NCI-H1417 treated with DMSO at 0.1 percent for 48 hours (cell line): ENCODE measurements at places on chromosomes 5 and 9.

DNA sequence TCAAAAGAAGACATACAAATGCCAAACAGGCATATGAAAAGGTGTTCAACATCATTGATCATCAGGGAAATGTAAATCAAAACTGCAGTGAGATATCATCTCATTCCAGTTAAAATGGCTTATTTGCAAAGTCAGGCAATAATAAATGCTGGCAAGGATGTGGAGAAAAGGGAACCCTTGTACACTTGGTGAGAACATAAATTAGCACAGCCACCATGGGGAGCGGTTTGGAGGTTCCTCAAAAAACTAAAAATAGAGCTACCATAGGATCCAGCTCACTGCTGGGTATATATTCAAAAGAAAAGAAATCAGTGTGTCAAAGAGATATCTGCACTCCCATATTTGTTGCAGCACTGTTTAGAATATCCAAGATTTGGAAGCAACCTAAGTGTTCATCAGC, 50.3 kb downstream of the AP3S1 start:
- no peak for DNase-seq

GRCh38 chr5:180630426-180630825, 19.0 kb downstream of the FLT4 start:
- DNase-seq, result no peak

- no peak for DNase-seq
Observed at GRCh38 chr9:1337169-1337568, 287.0 kb downstream of the DMRT2 start.

DNA sequence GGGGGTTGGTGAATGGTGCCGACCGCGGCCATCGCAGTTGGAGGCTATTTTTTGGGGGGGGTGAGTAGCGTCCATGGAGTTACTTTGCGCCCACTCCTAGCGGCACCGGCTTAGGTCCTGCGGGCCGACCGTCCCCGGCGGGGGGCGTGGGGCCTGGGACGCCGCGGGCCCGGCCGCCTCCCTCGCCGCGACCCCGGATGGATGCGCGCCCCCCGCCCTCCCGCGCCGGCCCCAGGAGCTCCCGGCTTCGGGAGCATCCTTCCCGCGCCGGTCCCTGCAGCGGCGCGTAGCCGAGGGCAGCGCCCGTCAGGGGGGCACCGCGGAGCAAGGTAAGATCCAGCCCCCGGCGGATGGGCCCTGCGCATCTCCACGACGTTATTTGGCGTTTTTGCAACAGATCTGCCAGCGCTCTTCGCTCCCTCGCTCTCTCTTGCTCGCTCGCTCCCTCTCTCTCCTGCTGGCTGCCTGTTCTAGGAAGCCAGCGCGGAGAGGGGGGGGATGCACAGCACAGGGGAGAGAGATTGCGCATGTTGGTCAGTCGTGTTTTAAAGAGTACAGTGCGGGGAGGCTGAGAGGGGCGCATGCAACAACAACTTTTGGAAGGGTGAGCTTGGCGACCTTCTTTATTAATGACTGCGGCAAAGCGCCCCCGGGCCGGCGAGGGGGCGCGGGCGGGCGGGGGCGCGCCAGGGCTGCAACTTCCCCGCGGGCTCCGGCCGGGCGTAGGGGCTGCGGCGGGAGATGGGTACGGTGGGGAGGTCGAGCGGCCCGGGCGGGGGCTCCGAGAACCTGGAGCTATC, 413 bp downstream of the JADE2 start:
- DNase-seq, result no peak

- DNase-seq, result no peak
Observed at GRCh38 chr9:1969160-1969559, 46.0 kb upstream of the SMARCA2 start.

- DNase-seq, result no peak
Observed at GRCh38 chr5:102700916-102701315, 54.2 kb upstream of the PAM start.

DNA sequence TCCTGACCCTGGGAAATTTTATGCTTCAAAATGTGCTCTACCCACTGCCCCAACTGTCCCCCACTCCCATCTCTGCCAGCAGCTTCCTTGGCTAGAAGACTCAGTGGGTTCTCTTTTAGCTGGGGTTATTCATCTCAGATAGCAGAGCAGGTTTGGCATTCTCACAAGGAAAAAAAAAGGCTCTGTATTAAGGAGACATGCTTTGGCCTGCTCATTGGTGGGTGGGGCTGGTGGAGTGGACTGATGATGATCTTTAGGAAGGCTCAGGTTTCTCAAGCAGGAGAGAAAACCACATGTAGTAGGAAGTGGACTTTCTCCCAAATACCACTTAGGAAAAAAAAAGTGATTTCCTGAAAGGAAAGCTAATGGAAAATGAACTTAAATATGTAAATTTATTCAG, 279.2 kb upstream of the ZNF462 start:
- no peak for DNase-seq

GRCh38 chr9:113148372-113148705, 2.5 kb upstream of the SLC31A2 start:
- no peak for DNase-seq

GRCh38 chr5:145111420-145111819, 723.7 kb downstream of the PRELID2 start:
- no peak for DNase-seq

DNA sequence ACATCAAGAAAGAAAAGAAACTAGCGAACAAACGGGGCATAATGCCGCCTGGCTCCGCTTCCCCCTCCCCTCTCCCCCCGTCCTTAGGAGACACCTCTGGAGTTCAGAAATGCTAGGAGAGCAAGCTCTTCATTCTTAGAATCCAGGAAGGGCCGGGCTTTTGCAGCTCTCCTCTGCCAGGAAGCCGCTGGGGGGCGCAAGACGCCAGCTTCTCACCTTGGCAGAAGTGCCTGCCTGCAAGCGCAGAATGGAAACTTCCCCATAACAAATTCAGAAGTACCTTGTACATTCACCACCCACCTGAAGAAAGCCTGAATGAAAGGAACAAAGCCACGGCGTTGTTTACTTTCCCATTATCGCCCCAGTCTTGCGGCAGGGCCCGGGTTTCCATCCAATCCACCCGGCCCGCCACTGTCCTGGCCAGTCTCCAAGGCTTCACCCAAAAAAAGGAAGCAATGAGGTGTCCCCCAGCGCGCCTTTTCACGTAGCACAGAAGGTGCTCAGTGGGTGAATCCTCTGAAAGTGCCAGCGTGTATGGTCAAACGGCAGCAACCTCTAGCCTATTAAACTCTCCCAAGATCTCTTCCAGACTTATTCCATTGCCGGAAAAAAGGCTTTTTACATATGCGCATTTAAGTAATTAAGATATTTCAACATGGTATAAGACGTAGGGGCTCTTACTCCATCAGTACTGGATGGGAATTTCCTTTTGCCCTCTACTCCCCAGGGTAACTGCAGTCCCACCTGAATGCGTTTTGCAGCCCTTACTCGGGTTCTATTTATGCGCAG, 1.6 kb upstream of the GADD45G start:
- DNase-seq, result peak; percentile 78

DNA sequence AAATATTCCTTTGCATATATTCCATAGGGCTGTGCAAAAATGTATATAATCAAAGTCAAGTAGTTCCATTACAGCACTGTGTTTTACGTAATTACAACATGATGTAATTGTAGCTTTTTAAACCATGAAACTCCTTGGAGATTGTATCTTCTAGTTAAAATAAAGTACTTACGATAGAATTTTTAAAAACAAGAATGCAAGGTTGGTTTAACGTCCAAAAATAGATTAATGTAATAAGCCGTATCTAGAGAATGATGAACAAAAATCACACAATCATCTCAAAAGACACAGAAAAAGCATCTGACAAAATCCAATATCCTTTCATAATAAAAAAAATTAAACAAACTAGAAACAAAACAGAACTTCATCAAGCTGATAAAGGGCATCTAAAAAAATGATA, 86.2 kb downstream of the DENND1A start:
- DNase-seq, result no peak

DNA sequence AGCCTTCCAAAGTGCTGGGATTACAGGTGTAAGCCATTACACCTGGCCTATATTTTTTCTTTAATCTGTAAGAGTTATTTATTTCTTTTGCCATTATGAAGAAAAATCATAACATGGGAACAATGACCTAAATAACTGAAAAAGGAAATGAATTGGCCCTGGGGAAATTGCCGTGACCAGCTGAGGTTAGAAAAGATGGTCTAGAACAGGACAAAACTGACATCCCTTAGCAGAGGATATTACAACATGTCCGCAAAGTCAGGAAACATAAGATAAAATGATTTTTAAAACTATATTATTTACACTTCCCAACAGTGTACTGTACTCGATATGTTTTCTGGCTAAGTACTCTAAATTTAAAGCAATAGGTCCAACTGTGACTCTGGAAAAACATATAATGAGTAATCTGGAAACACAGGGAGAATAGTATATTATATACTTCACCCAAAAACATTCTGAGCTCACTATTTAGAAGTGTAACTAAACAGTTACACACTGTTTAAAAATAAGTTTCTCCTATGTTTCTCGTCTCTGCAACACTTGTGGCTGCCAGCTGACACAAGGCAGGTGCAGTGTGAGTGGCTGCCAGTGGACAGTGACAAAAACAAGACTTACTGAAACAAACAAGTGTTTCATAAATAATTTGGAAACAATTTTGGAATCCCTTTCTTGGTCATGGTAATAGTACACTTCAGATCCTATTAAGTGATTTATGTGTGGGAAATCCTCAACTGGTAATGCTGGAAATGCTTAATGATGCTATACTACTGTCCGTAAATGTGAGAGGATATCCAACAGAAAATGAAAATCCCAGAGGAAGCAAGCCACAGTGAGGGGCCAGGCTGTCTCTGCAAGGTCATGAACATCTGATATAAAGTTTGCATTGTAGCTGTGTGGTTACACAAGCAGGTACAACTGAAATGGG, 69.1 kb downstream of the C9orf85 start:
- no peak for DNase-seq

DNA sequence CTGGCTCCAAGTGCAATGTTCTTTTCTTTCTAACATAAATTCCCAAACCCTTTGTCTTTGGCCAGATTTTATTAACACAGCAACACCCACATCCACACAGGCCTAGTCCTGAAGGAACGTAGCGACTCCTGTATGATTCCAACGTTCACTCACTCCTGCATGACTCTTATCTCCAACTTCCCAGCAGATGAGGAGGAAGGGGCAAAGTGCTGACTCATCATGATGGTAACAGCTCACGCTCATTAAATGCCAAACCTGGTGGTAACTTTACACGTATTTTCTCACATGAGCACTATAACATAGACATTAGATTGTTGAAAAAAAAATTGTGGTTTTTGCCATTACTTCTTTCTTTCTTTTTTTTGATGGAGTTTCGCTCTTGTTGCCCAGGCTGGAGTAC, 1349.5 kb downstream of the EFNA5 start:
- DNase-seq, result no peak

GRCh38 chr9:38117651-38118050, 48.6 kb upstream of the SHB start:
- no peak for DNase-seq

DNA sequence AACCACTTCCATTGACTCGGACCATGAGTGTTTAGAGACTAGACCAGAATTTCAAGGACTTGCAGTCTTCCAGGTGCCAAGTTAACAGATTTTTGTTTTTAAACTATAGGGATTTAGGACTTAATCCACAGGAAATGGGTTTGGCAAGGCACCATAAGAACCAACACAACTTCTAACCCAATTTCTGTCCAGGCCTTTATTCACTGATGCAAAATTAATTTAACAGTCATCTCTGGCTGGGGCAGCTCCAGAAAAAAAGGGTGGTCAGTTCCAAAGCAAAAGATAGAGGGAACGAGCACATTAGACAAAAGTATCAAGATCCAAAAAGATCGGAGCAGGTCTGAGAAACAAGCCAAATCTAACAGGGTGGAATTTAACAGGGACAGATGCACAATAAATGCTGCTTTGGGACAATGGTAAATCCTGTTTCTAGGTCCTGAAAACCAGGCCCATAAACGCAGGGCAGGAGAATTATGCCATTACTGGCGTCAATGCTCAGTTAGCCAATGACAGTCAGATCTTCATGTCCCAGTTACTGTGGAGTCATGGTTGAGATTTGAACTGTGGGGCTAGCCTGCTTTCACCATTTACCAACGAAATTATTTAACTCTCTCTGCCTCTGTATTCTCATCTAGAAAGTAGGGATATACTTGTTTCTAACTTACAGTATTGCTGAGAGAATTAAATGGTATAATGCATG, 590.8 kb upstream of the BRINP1 start:
- no peak for DNase-seq

DNA sequence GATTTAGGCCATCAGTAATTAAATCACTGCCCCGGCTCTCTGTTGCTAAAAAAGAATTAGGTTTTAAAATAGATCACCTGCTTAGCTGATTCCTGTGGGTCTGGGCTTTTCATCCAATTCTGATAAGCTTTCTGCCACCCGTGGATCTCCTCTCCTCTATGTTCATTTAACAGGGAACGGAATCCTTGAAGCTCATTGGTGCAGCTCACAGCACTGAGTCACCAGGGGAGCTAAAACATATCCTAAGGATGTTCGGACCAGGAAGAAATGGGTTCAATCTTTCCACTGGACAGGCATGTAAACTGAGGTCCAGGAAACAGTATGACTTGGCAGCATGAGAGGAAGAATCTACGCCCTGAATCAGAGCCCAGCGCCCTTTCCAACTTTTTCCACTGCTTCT, 267.1 kb upstream of the GRIA1 start:
- DNase-seq, result no peak

DNA sequence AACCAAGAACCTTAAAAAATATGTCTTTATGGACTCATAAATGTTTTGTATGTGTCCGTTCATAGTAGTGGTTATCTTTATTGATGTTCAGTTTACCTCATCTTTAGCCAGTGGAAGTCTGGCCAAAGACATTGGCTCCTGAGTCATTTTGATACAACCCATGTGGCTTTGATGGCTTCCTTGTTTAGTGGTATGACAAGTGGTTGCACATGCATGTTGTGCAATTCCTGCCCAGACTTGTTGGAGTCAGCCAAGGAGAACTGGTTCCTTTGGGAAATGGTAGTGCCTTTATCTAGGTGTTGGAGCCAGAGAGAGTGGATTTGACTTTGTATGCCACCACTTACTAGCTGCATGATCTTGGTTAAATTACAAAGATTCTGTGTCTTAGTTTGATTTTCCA, 94.3 kb downstream of the RPS23 start:
- DNase-seq, result no peak

DNA sequence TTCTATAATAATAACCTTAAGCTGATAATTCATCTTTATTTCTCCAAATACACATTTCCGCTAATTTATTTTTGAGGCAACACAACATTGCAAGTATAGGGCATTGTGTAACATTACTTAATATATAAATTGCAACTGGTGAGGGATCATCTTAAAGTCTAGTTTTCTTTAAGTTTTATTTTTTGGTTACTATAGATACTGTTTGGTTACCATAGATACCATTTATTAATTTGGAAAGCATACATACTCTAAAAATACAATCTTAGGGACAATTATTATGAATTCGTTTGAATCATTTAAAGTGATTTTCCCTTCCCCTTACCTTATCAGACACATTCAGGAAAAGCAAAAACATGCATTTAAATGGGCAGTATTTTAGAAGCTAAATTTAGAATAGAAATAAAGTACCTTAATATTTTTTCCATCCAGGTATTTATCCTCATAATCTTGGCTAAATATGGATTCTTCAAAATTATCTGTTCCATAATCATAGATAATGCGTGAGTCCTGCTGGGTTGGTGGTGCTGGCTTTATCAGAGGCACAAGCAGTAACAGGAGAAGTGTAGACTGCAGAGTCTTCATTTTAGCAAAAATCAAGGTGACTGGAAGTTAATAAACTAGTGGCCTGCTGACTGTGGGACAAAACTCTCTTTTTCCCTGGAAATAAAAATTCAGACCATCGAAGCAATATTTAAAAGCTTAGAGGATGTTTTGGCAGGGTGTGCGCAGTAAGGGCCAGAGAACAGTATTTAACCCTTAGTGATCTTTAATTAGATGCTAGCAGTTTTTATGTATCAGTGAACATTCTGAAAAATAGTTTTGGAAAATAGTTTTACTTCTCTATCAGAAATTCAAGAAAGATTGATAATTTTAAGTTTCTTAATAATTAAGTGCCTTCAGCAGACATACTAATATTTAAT, 1.3 kb downstream of the OGN start:
- no peak for DNase-seq
